Activated T-helper 1 cell treated with anti-CD3 and anti-CD28 coated beads, Interleukin-12 subunit alpha, Interleukin-12 subunit beta, Interleukin-2, Interleukin-4 antibody, amounts not matched to agents 30 ng/mL and 10 ng/mL and 1 ng/mL, durations not matched to agents 14 hours and 24 hours and 36 hours (primary cell): ENCODE measurements at places on chromosomes 2 and 18.

DNA sequence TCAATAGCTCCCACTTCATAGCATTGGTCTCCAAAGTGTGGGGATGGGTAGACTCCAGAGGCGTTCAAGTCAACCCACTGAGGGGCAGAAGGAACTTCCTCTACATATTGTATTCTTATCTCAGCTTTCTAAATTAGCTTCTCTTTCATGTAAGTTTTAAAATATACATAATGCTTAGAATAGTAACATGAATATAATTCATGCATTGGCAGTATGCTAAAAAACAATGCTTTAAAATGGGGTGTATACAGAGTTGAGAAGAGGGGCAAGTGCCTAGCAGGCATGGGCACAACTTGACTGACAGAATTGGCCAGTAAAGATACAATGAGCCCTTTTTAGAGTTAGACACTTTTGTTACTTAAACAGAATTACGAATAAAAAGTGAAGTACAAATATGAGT is 212.2 kb downstream of the ZRANB3 start:
- no peaks in the 10 kb centered on the region for H3K27me3 ChIP-seq
- H3K4me3 ChIP-seq: no peak overlapping the region
- no peak overlapping the region for H3K27ac ChIP-seq
- no peaks in the 10 kb centered on the region for H3K36me3 ChIP-seq

GRCh38 chr18:36352384-36352783 is 54.9 kb downstream of the FHOD3 start:
- no peak for DNase-seq
- no peak overlapping the region for H3K27ac ChIP-seq
- no peak overlapping the region for H3K4me3 ChIP-seq
- no peaks in the 10 kb centered on the region for H3K4me1 ChIP-seq
- peaks cover 7% of the 10 kb centered on the region for H3K27me3 ChIP-seq

DNA sequence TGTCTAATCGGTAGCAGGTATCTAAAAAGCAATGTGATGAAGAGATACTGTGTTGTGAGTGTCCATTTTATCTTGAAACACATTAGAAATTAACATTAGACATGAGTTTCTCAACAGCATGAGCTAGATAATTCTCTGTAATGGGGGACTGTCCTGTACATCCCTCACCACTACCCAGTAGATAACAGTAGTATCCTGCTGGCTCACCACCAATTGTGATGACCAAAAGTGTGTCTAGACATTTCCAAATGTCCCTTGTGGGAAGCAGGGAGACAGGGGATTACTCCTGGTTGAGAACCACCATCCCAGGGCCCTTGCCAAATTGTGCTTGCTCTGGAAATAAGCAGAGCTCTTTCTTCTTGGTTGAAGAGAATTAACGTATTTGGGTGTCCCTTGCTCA is 239.3 kb downstream of the IRS1 start:
- H3K27me3 ChIP-seq: peaks cover 14% of the 10 kb centered on the region
- no peak overlapping the region for H3K4me3 ChIP-seq
- no peak for DNase-seq
- H3K27ac ChIP-seq: no peak overlapping the region
- H3K36me3 ChIP-seq: no peaks in the 10 kb centered on the region

DNA sequence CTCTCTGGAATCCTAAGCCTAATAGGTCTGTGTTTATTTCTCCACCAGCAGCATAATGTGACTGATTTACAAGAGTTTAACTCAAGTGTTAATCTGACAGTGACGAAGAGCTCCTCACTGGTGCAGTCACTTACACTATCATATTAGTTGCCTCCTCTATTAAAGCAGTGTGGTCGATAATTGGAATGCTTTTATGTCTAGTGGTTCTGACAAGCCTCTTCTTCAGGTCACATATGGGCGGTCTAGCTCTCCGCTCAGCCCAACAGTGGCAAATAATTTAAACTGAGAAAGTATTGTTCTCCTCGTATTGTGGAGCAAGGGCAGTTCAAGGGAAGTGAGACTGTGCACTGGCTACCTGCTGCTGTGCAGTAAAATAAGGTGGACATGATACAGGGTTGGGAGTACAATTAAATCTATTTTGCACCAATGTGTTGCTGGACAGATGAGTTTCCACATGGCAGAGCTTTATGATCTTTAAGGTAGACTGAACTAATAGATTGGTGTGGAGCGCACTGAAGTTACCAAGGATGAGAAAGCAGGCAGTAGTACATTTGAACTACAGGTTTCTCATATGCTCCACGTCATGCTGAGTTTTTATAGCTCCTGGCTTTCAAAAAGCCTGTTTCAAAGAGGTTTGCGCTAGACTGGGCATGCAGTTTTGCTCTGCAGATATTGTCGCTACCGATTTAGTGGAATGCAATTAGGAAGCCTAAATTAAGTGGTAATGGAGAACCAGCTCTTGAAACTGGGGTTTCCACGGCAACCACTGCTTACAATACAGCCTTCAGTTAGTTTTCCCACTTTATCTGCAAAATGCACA is 151.7 kb upstream of the POU3F3 start:
- DNase-seq: no peak
- H3K27me3 ChIP-seq: no peaks in the 10 kb centered on the region
- no peak overlapping the region for H3K27ac ChIP-seq

- no peak overlapping the region for H3K4me3 ChIP-seq
- no peak overlapping the region for H3K27ac ChIP-seq
- no peaks in the 10 kb centered on the region for H3K36me3 ChIP-seq
- H3K27me3 ChIP-seq: peaks cover 9% of the 10 kb centered on the region
These were observed 17.2 kb downstream of the B4GALT6 start for GRCh38 chr18:31667185-31667584.

GRCh38 chr2:137508739-137509384 is 455.4 kb upstream of the HNMT start:
- DNase-seq: no peak
- H3K4me3 ChIP-seq: no peak overlapping the region
- no peaks in the 10 kb centered on the region for H3K27me3 ChIP-seq
- no peaks in the 10 kb centered on the region for H3K36me3 ChIP-seq
- H3K27ac ChIP-seq: no peak overlapping the region

- peaks cover 6% of the 10 kb centered on the region for H3K27me3 ChIP-seq
- no peak overlapping the region for H3K4me3 ChIP-seq
- no peak overlapping the region for H3K27ac ChIP-seq
These were observed 110.9 kb upstream of the FOSL2 start for GRCh38 chr2:28281739-28282138.

DNA sequence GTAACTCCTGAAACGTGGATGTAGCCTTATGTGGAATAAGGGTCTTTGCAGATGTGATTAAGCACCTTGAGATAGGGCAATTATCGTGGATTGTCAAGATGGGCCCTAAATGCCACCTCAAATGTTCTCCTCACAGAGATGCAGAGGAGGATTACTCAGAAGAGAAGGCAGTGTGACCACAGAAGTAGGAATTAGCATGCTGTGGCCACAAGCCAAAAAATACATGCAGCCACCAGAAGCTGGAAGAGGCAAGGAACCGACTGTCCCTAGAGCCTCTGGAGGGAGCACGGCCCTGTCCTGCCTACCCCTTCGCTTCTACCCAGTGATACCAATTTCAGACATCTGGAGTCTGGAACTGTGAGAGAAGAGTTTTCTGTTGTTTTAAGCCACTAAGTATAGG is 47.3 kb upstream of the MGAT5 start:
- no peaks in the 10 kb centered on the region for H3K4me1 ChIP-seq
- no peak overlapping the region for H3K4me3 ChIP-seq
- no peak overlapping the region for H3K27ac ChIP-seq
- H3K27me3 ChIP-seq: peaks cover 3% of the 10 kb centered on the region
- DNase-seq: no peak
- H3K36me3 ChIP-seq: no peaks in the 10 kb centered on the region

DNA sequence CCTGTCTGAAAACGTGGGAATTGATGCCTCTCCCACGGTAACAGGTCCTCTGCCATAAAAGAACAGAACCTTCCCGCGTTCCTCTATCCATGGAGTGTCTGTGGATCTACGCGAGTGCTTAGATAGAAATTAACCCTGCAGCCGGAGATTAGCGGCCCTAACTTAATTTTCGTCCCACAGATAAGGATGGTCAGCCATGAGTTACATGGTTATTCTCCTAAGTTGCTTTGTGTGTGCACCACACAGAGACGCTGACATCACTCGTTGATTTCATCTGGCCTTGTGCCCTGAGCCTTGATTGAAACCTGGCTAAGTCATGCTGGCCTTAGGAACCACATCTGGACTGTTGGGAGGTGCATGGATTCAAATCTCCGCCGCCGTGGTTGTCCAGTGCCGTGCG is 132.1 kb downstream of the GBX2 start:
- no peak overlapping the region for H3K4me3 ChIP-seq
- no peaks in the 10 kb centered on the region for H3K36me3 ChIP-seq
- no peak for DNase-seq
- H3K27ac ChIP-seq: no peak overlapping the region
- H3K27me3 ChIP-seq: peaks cover 2% of the 10 kb centered on the region
- no peaks in the 10 kb centered on the region for H3K4me1 ChIP-seq

GRCh38 chr2:75326645-75327044 is 127.3 kb upstream of the TACR1 start:
- H3K4me1 ChIP-seq: no peaks in the 10 kb centered on the region
- no peak overlapping the region for H3K27ac ChIP-seq
- no peaks in the 10 kb centered on the region for H3K36me3 ChIP-seq
- DNase-seq: no peak
- no peak overlapping the region for H3K4me3 ChIP-seq
- H3K27me3 ChIP-seq: no peaks in the 10 kb centered on the region

DNA sequence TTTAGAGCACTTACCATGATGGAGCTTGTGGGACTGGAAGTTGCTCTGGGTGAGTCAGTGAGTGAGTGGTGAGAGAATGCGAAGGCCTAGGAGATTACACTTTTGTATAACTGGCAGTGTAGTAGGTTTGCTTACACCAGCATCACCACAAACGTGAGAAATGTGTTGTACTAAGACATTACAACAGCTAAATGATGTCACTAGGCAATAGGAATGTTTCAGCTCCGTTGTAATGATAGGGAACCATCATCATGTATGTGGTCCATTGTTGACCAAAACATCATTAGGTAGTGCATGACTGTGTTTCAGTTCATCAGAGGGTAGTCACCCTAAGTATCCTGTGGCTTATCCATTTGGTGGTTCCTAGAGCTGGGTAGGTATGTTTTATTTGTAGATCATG is 11.9 kb downstream of the ZNF407 start:
- no peak overlapping the region for H3K4me3 ChIP-seq
- DNase-seq: no peak
- H3K4me1 ChIP-seq: no peaks in the 10 kb centered on the region
- H3K27ac ChIP-seq: no peak overlapping the region

GRCh38 chr2:173058097-173058496 is 17.5 kb upstream of the MAP3K20 start:
- DNase-seq: no peak
- H3K27ac ChIP-seq: no peak overlapping the region
- H3K36me3 ChIP-seq: no peaks in the 10 kb centered on the region
- H3K4me1 ChIP-seq: no peaks in the 10 kb centered on the region
- peaks cover 22% of the 10 kb centered on the region for H3K27me3 ChIP-seq
- no peak overlapping the region for H3K4me3 ChIP-seq

DNA sequence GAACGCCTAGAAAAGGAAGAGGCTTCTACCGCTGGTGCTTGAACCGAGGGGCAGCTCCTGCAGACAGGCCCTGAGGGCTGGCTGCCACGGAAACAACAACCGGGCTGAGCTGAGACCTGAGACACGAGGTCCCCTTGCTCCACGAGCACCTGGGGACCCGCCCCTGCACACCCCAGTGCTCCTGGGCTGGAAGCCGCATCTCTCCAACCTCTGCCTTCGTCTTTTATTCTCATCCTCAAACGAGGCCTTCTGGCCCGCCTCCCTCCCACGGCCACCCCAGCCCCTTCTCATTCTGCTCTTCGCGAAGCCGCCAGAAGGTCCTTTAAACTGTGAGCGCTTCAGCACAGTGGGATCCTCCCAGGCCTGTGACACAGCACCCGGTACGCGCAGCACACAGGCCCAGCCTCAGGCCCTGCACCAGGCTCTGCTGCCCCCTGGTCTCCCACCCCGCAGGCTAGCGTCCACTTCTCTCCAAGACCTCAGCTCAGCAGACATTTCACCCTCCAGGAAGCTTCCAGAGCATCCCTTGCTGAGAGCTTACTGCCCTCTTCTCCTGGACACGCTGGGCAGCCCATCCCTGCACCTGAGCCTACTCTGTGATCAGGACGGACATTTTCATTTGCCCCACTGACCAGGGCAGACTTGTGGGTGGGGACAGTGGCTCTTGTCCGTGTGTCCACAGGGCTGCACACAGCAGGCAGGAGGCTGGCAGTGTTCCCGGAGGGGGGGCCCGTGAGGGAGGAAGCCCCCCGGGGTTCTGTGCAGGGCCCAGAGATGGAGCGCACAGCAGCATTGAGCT is 149.7 kb downstream of the PXDN start:
- no peak overlapping the region for H3K27ac ChIP-seq
- no peak for DNase-seq
- no peaks in the 10 kb centered on the region for H3K4me1 ChIP-seq
- H3K27me3 ChIP-seq: no peaks in the 10 kb centered on the region

DNA sequence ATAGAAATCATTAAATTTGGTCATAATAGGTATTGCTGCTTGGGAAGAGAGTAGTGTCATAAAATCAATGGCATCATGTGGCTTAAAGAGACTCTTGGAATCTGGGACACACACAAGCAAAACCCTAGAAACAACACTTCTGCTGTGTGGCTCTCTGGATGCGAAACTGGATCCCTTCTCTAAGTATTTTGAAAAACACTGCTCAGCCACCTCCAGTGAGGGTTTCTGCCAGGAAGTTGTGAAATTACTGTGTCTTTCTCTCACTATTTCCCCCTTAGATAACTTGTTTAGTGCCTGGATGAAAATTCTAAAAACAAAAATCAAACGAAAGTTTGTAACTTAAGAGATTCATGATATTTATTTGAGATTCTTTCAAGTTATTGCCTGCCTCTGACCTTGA is 163.8 kb downstream of the RHBDD1 start:
- H3K4me3 ChIP-seq: no peak overlapping the region
- H3K36me3 ChIP-seq: peaks cover 23% of the 10 kb centered on the region
- no peaks in the 10 kb centered on the region for H3K27me3 ChIP-seq
- DNase-seq: no peak

GRCh38 chr2:28613633-28614501 is 118.0 kb downstream of the PLB1 start:
- no peak overlapping the region for H3K4me3 ChIP-seq
- peaks cover 18% of the 10 kb centered on the region for H3K36me3 ChIP-seq
- DNase-seq: peak; percentile 35

DNA sequence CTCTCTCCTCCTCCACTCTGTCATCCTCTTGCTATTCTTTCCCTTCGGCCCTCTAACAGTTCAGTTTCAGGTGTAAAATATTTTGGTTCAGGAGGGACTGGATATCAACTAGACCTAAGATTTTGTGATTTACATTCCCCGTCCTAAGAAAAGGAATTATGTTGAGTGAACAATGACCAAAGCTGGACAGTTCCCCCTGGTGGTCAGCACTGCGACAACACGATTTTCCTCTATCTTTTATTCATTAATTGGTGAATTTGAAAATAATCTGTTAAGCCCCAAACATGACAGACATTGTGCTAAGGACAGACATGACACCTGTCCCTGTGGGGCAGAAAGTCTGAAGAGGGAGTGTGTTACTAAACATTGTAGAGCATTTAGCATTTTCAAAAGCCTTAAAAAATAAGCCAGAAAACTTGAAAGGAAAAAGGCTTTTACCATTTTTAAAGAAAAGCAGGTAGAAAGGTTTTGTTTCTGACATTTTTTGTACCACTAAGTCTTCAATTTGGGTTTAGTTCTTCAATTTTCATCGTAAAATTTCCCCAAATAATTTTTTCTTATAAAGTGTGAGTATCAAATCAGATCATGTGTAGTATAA is 28.4 kb upstream of the GTF2A1L start:
- no peaks in the 10 kb centered on the region for H3K36me3 ChIP-seq
- H3K4me3 ChIP-seq: no peak overlapping the region
- H3K4me1 ChIP-seq: peaks cover 15% of the 10 kb centered on the region
- no peak for DNase-seq
- peaks cover 5% of the 10 kb centered on the region for H3K27me3 ChIP-seq
